ENCODE measurements at places on chromosomes 6 and 20. TPM values are rescaled to one million over a fixed set of nuclear protein-coding genes. Genes with fewer than 3 reads are reported as not detected.

The ZNF334 gene
- total RNA-seq = 8.0 TPM

The HRH3 gene
- total RNA-seq = not detected

The VSTM2L gene
- 0.46 TPM for total RNA-seq

The C6orf58 gene
- not detected for total RNA-seq

The PPP1R3G gene
- total RNA-seq = 2.1 TPM

The SMLR1 gene
- not detected for total RNA-seq

The OR2B3 gene
- not detected for total RNA-seq

The TREM2 gene
- total RNA-seq = not detected

The CD83 gene
- 6.8 TPM for total RNA-seq

The KCNS1 gene
- 4.3 TPM for total RNA-seq

The BIRC7 gene
- 19.2 TPM for total RNA-seq

The BPI gene
- not detected for total RNA-seq

The FRMD1 gene
- total RNA-seq = not detected

The ENPP3 gene
- not detected for total RNA-seq

The HLA-DQB1 gene
- total RNA-seq = 24.5 TPM

The ADGRF5 gene
- total RNA-seq = 0.13 TPM

The TCP11 gene
- total RNA-seq = not detected

The BMP7 gene
- 30.5 TPM for total RNA-seq

The RAB44 gene
- total RNA-seq = 0.07 TPM

The HLA-DOA gene
- 0.71 TPM for total RNA-seq

The SLC17A9 gene
- total RNA-seq = 12.0 TPM

The XKR7 gene
- total RNA-seq = 0.34 TPM

The HSD17B8 gene
- 11.4 TPM for total RNA-seq

The KCNQ2 gene
- total RNA-seq = 0.21 TPM

The DPPA5 gene
- not detected for total RNA-seq

The DEFB115 gene
- total RNA-seq = not detected

The GTSF1L gene
- not detected for total RNA-seq

The PRRT1 gene
- 0.27 TPM for total RNA-seq

The RALGAPA2 gene
- total RNA-seq = 35.1 TPM

The CCN6 gene
- total RNA-seq = 1.5 TPM

The SLC22A1 gene
- 0.14 TPM for total RNA-seq

The ENPP5 gene
- total RNA-seq = 6.6 TPM

The TRIM38 gene
- 4.5 TPM for total RNA-seq

The COL21A1 gene
- not detected for total RNA-seq

The PPP1R16B gene
- 0.14 TPM for total RNA-seq

The RNF144B gene
- total RNA-seq = 13.2 TPM

The COL12A1 gene
- 19.2 TPM for total RNA-seq

The SMPDL3A gene
- 6.3 TPM for total RNA-seq

The GSTA2 gene
- total RNA-seq = not detected

The NINL gene
- total RNA-seq = 18.3 TPM
